ENCODE measurements at places on chromosomes 7 and 10.

GRCh38 chr10:16673443-16673842 lies 143.8 kb downstream of the RSU1 start:
- DNase-seq: no peak

DNA sequence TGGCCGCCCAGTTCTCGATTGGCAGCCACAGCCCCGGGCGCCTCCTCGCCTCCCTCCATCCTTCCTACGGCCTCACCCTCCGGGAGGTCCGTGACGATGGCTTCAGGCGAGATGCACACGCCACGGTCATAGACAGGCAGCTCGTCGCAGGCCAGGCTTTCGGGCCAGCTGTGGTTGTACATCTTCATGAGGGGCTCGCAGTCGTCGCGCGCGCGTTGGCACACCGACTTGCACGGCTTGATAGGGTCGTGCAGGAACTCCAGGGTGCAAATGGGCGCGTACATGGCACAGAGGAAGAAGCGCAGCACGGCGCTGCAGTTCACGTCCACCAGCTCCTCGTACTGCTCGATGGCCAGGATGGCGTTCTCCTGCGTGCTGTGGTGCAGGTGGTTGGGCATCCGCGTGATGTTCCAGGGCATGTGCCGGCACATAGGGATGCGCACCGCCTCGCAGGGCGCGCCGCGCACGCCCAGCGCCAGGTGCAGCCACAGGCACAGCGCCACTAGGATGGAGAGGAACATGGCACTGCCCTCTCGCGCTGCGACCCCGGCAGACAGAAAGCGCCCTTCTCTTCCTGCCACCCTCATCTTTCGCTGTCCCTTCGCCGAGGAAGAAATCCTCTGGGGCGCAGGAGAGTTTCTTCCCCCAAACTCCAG lies 472 bp downstream of the SFRP4 start:
- peak; percentile 42 for DNase-seq

GRCh38 chr10:119872610-119872859 lies at the start of gene MCMBP:
TSS of gene MCMBP (minus strand) at chr10:119872843. CDS start at chr10:119872584, 259 bp downstream.
- DNase-seq: no peak

- DNase-seq: peak; percentile 44
Observed at GRCh38 chr10:5531558-5532306, 7.0 kb downstream of the CALML3 start.

DNA sequence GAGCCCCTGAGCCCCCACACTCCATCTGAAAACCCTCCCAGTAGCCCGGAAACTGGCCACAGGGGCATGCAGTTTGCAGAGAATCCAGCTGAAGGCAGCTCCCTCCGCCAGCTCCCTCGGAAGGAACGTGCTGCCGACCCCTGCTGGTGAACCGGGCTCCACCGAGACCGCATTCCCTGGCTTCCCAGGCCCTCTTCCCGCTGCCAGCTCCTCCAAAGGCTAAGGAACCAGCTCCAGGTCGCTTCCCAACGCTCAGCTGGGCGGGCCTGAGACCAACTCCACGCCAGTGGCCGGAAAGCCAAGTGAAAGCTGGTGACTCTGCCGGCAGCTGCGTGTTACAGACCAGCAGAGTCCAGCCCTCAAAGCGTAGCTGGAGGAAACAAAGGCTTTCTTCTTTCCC lies 35.8 kb downstream of the GPER1 start:
- DNase-seq: no peak

DNA sequence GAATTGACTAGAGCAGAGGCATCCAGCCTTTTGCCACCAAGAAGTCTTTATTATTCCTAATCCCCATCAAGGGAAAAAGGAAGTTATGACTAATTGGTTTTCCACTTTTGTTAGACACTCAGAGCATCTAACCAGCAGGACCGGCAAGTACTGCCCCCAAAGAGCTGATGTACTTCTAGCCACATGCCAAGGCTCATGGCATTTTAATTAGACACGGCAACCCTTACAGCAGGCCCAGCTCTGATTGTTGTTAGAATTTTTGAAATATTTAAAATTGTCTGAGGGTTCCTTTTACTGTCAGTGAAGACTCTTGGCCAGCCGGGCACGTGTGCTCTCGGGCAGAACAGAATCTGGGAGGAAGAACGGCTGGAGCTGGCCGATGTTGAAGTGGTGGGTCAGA lies 114.8 kb downstream of the SPAG6 start:
- no peak for DNase-seq

- DNase-seq: no peak
Observed at GRCh38 chr7:15327001-15327400, 234.8 kb downstream of the AGMO start.

DNA sequence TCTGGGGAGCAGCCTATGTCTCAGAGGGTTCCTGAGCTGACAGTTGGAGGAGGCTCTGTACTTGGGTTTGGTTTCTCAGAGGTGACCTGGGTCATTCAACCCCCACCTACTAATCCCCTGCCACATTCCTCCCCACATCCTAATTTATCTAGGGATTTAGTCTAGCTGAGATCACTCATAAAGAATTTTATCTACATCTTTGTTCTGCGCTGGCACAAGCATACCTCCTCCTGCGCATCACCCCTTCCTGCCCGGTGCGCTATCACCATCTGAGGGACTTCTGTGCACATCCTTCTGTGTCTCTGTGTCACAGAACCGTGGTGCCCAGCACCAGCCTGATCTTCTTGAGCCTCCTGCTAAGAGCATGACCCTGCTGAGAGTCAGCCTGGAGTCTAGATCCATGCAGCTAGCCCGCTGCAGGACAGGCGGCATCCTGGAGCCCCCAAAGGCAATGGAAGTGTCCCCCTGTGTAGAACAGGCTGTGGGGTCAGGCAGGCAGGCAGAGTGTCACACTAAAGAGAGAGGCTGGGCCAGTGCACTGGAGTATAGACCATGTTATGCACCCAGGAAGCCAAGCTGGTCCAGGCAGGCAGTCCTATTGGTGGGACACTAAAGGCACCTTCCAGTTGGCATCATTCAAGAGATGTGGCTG lies 63.6 kb downstream of the ARHGAP22 start:
- no peak for DNase-seq

GRCh38 chr7:36260481-36260880 lies 107.4 kb downstream of the EEPD1 start:
- no peak for DNase-seq

GRCh38 chr7:121187676-121188075 lies 141.1 kb upstream of the WNT16 start:
- DNase-seq: no peak

- DNase-seq: no peak
Observed at GRCh38 chr10:29012926-29013554, 275.8 kb upstream of the LYZL1 start.

- no peak for DNase-seq
Observed at GRCh38 chr7:38607466-38607865, 23.7 kb downstream of the AMPH start.

GRCh38 chr7:71705901-71706596 lies 574.1 kb downstream of the GALNT17 start:
- DNase-seq: no peak

- DNase-seq: no peak
Observed at GRCh38 chr7:90503367-90503766, 33.9 kb downstream of the PTTG1IP2 start.

GRCh38 chr7:6271060-6271658 lies 1.3 kb downstream of the CYTH3 start:
- peak; percentile 59 for DNase-seq

DNA sequence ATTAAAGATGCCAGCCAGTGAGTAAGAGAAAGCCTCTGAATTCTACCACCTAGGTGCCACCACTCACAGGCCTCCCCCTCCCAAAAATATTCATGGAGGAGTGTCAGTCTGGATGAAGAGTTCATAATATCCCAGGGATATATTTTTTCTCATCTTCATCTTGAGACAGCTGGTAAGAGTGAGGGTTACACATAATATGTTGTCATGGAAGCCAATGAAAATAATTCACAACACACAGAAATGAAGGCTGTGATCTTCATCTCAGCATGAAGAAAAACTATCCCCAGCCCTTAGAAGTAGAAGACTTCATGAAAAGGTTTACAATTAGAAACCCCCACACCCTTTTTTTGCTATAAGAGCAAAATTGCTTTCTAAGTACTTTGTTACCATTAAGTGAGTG lies 175.6 kb downstream of the DNAH11 start:
- DNase-seq: no peak

DNA sequence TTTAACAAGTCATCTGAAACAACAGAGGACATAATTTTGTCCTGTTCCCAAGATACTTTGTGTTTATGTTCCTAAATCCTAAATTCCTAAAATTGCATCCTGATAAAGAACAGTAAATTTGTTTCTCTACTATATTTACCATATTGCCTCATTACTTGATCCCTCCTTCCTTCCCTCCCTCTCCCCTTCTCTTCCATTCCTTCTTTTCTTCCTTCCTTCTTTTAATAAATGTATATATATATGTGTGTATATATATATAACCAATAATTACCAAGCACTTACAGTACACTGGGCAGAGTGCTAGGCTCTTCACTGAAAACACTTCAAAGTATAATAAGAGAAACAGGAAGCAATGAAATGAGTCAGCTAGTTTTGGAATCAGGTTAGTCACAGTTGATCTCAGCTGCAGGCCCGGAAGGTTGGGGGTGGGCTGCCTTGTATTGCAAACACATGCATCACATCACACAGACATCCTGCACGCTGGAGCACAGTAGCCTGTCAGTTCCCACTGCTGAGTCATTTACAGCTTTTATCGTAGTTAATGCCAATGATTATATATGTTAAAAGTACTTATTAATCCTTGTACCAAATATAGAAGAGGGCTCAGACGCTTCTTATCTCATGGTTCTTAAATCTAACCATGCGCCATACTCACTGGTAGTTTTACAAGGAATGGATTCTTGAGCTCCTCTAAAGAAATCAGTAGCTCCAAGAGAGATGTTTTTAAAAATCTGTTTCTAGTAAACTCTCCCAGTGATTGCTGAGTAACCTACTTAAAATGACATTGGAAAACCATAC lies 551.7 kb downstream of the GRM8 start:
- peak; percentile 42 for DNase-seq

DNA sequence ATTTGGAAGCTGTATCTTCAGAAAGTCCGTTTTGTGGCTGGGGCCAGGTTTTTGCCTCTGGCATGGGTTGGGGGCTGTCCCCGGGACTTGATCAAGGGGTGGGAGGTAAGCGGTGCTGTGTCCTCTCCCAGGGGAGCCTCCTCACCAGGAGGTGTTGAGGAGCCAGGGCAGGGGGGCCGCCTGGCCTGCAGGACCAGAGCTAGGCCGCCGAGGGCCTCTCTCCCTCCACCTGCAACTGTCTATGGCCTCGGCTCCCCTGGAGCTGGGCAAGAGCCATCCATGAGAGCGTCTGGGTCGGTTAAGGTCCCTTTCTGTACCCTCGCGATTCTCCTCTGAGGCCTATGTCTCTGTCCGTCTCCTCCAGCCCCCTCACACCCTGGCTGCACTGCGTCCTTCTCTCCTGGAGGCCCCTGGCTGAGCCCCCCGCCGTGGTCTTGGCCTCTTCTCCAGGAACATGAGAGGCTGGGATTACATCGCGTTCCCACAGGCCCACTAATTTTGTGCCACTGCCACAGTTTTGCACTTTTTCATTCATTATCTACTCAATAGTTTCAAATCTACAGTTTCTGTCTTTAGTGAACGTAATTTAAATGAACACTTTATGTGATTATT lies 20.6 kb downstream of the CALML5 start:
- no peak for DNase-seq

GRCh38 chr10:127497685-127498084 lies 51.4 kb upstream of the NPS start:
- DNase-seq: no peak

DNA sequence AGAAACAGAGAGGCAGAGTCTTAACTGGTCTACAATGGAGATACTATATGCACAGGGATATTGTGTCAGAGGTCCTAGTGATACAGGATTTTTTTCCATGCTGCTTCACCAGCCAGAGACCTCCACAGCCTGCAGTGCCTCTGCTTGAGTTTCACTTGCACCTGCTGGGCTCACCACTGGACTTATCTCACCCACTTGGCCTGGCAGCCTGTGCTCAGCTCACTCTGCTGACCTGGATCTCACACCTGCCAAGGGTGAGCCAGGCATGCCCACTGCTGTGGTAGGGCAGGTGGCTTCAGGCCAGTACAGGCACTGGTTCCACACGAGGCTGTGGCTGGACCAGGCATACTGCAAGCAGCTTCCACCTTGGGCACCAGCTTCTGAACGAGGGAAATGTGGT lies 36.6 kb downstream of the PNLIPRP3 start:
- DNase-seq: no peak

- no peak for DNase-seq
Observed at GRCh38 chr7:27193335-27194001, 6.4 kb downstream of the HOXA13 start.

- no peak for DNase-seq
Observed at GRCh38 chr10:104617831-104618230, 23.3 kb upstream of the SORCS3 start.

- no peak for DNase-seq
Observed at GRCh38 chr10:44715136-44715535, 196.0 kb upstream of the TMEM72 start.

DNA sequence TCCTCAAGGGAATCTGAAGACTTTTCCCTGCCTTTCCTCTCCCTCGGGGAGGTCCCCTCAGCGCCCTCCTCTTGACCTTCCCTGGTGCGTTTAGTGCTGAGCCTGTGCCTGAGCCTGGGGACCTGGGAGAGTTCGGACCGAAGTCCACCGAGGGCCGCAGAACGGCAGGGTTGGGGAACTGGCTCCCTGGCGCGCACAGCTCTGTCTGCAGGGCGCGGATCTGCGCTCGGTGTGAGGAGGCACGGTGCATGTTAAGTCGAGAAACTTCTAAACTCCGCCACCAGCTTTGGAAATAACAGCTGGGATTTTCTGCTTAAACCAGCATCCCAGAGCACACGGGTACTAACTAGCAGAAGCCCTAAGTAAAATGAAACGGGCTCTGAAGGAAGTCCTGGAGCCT lies 44.2 kb upstream of the SLC29A4 start:
- no peak for DNase-seq

GRCh38 chr7:44318332-44318731 lies 7.1 kb downstream of the CAMK2B start:
- no peak for DNase-seq

- DNase-seq: no peak
Observed at GRCh38 chr10:55813451-55814170, 547.4 kb downstream of the ZWINT start.

DNA sequence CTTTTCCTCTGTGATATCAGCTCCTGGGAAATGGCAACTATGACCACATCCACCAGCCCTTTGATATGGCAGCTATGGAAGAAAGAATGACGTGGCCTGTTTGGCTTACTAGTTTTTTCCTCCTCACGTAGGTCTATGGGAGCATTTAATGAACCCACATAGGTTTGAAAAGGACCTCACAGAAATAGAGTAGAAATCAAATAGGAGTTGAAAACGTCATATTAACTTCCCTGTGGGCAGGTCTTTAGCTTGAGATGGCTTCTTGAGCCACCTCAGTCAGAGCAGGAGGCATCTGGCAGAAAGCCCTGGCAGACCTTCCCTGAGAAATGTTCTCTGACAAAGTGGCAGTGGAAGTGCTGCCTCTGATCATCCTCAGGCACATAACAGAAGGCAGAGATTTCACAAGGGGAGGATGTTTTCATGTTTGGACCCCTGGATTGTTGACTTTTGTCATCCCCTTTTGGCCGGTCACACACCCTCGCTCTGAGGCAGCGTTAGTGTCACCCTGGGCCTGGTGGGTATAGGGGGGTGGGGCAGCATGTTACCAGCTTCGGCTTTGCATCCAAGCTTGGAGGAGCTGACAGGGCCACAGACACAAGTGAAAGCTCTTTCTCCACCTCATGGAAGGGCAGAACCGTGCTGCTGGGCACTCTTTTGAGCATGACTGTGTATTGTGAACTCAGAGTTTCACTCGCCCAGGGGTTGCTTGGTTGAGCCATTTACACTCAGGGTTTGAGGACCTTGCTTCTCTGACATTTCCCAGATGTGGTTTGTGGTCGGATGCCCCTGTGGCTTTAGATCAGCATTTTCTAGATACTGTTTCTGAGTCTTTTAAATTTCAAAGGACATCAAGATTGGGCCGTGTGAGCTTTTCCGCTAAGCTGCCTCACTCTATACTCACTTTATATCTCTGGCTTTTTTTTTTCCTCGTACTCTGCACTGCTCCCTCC lies 184.2 kb downstream of the STK31 start:
- DNase-seq: no peak
